ENCODE measurements at places on chromosomes 7 and 10. TPM values are rescaled to one million over a fixed set of nuclear protein-coding genes. Genes with fewer than 3 reads are reported as not detected.

DNA sequence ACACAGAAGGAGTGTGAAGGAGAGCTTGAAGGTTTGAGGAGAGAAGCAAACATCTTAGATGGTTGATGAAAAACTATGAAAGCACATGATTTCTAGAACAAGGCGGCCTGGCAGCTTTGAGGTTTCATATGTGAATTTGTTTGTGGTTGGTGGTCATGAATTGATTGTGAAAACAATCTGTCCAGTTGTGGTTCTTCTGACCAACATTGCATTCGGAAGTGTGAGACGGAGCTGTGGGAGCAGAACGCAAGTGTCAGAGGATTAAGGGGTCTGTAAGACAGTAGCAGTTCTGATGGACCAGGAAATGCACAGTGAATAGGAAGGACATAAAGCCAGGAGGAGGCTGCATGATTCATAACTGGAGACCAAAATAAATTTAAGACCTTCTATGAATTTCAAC is 594.6 kb downstream of the NXPH1 start:
- no peak for DNase-seq

The METTL2B gene
- 26.3 TPM for polyA plus RNA-seq

The TCF7L2 gene
- polyA plus RNA-seq: 122 TPM

- no peak for DNase-seq
Measured at GRCh38 chr7:2060701-2061100, 172.0 kb downstream of the MAD1L1 start.

DNA sequence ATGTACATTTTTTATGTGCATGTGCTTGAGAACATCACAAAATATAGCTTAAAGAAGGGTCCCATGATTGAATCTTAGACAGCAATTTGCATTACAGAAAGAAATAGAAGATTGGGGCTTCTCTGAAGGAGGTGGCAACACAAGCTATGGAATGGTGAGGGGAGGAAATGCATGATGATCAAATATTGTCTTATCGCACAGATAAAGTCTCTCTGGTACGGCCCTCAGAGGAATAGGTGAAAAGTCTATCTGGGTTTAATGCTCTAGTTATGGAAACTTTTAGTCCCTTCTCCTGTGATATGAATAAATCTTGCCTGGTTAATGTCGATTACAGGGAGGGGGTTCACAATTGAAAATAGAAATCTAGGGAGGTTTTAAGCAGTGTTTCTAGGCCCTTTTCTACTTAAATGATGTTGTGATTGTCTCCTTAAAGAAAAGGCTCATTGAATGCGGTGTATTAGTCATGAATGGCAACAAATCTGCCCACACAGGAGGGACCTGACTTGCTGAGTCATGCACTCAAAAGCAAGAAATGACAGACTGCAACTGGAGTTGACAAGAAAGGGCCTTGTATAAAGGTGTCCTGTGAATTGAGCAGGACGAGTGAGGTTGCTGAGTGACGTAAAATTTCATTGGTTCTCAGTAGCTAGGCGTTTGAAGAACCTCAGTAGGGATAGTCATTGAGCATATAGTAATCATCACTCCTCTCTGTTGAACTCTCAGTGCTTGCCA is 133.4 kb upstream of the CSTF2T start:
- no peak for DNase-seq

Measured in muscle of arm (tissue), 14 donors.